ENCODE measurements at places on chromosomes 3 and 15.

GRCh38 chr15:56047354-56047753 lies 53.9 kb upstream of the NEDD4 start:
- no peak for DNase-seq

DNA sequence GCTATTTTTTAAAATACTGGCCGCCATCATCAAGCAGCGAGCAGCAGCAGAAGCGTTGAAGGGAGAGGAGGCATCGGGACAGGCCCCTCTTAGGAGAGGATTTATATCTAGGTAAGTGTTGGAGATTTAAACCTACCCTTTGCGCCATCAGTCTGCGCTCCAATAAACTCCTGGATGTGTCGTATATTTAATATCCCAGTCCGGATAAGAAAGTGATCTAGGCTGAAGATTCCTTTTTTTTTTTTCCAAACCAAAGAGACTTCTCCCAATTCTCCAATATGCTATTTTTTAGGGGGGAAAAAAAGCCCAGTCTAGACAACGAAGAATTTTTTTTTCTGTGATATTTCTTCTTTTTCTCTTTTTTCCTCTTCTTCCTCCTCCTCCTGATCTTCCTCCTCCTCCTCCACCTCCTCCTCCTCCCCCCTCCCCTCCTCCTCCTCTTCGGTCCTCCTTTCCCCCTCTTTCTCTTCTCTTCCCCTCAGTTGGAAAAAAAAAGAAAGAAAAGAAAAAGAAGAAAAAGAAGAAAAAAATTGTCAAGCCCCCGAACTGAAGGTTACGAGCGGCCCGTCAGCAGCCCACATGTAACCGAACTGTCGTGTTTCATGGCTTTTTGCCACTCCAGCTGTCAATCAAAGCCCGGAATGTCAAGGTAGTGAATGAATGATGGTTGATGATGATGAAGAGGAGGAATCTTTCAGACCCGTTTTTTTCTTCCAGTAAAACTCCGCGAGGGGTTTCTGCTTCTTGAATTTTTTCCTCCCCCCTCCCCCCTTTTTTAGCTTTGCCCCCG lies 835 bp downstream of the MEIS2 start:
- DNase-seq: no peak

GRCh38 chr15:74334127-74334526 lies 33.3 kb downstream of the CYP11A1 start:
- DNase-seq: no peak

GRCh38 chr3:131047582-131047981 lies 20.9 kb downstream of the NEK11 start:
- peak; percentile 2 for DNase-seq

- no peak for DNase-seq
Measured at GRCh38 chr3:63731866-63732265, 79.4 kb downstream of the SNTN start.

DNA sequence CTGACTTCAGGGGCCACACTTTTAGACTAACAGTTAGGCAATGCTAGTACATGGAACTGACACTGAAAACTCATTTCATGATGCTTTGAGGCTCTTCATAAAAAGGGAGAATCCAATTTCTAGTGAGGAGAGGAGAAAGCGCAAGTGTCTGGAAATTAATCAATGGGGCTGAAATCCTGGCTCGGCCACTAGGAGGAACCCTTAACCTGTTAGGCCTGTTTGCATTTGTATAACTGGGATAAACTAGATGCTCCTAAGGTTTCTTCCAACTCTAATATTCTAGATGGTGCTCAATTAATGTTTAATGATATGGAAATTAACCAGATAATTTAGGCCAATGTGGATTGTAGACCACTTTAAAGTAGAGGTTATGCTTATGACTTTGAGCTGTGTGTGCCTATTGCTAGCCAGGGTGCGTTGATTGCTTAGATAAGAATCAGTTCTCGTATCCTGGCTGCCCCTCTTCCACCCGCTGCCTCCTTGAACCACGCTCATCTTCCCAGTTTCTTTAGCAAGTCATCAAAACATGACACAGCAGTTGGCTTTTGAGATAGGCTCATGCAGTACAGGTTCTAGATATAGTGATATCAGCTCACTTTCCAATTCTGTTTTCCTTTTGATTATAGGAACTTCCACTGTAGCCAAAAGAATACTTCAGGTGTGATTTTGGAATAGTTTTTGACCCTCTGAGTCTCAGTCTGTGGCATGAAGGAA lies 16.8 kb upstream of the CRBN start:
- DNase-seq: peak; percentile 10

GRCh38 chr15:67501836-67502461 lies 19.0 kb upstream of the C15orf61 start:
- DNase-seq: no peak

Measured in suppressor macrophage (primary cell).